Fibroblast of the aortic adventitia (primary cell): ENCODE measurements at places on chromosomes 3 and 15. TPM values are rescaled to one million over a fixed set of nuclear protein-coding genes. Genes with fewer than 3 reads are reported as not detected.

NCBP2 gene
- 48.8 and 49.5 TPM in 2 replicates for total RNA-seq

APEH gene
- 41.1 and 87.7 TPM in 2 replicates for total RNA-seq

PRR20G gene
- not detected in 2 replicates for total RNA-seq

UROC1 gene
- total RNA-seq = not detected in 2 replicates

SERPINI1 gene
- 3.4 and 3.7 TPM in 2 replicates for total RNA-seq

OR4F15 gene
- not detected in 2 replicates for total RNA-seq

KCNMB3 gene
- 0.08 and 2.2 TPM in 2 replicates for total RNA-seq

POPDC2 gene
- total RNA-seq = 0.27 and 1.6 TPM in 2 replicates

SOX2 gene
- total RNA-seq = not detected in 2 replicates

GPR27 gene
- total RNA-seq = 0.25 TPM in 1 of 2 replicates, not detected in the other

SCG5 gene
- 11.7 and 16.7 TPM in 2 replicates for total RNA-seq

CNTN3 gene
- total RNA-seq = 0.74 and 2.4 TPM in 2 replicates

THRB gene
- total RNA-seq = 4.7 and 8.7 TPM in 2 replicates

GUCA1C gene
- total RNA-seq = not detected in 2 replicates

SAMD7 gene
- not detected in 2 replicates for total RNA-seq

MEF2A gene
- 95.1 and 118 TPM in 2 replicates for total RNA-seq

CYP1A2 gene
- not detected in 2 replicates for total RNA-seq

SACM1L gene
- total RNA-seq = 18.5 and 30.7 TPM in 2 replicates

IQCH gene
- total RNA-seq = 0.74 and 3.6 TPM in 2 replicates

SPATA12 gene
- total RNA-seq = 0.09 TPM in 1 of 2 replicates, not detected in the other

CIP2A gene
- 7.1 and 39.2 TPM in 2 replicates for total RNA-seq

PRTG gene
- 0.45 and 2.3 TPM in 2 replicates for total RNA-seq

PLSCR2 gene
- not detected in 2 replicates for total RNA-seq

NTRK3 gene
- 7.0 and 19.6 TPM in 2 replicates for total RNA-seq

CCDC54 gene
- not detected in 2 replicates for total RNA-seq

STRA6 gene
- 0.18 and 0.25 TPM in 2 replicates for total RNA-seq

GABRR3 gene
- total RNA-seq = not detected in 2 replicates
